ENCODE measurements at places on chromosomes 7 and 10. TPM values are rescaled to one million over a fixed set of nuclear protein-coding genes. Genes with fewer than 3 reads are reported as not detected.

GRCh38 chr7:21364801-21365271 lies 63.0 kb upstream of the SP4 start:
- no peak for DNase-seq

The TRIM50 gene
- not detected for total RNA-seq

DNA sequence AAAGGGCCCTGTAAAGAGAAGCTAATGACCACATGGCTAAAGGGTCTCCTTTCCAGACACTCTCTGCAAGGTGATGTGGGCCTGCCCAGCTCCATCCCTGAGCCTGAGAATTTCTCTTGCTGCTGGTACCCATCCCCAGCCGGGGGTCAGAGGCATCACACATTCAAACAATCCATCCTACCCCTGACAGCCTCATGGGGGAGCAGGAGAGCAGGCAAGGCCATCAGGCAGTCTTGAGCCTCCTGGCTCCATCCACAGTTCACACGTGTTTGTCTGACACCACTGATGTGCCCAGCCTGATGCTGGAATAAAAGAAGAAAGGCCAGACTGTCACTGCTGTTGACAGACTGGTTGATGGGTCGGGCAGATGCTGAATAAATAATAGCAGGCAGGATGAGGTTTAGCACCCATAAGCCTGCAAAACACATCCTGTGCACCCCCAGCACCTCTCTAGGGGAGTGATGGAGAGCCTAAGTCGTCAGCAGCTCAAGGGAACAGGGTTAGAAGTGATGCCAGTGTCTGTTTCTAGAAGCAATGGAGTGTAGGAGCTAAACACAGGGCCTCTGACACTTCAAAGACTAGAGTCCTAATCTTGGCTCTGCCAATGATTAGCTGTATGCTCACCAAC lies 43.5 kb downstream of the TLL2 start:
- peak; percentile 45 for DNase-seq

The GLI3 gene
- 141 TPM for total RNA-seq

The CPVL gene
- 32.9 TPM for total RNA-seq

The MYO3A gene
- 0.82 TPM for total RNA-seq

DNA sequence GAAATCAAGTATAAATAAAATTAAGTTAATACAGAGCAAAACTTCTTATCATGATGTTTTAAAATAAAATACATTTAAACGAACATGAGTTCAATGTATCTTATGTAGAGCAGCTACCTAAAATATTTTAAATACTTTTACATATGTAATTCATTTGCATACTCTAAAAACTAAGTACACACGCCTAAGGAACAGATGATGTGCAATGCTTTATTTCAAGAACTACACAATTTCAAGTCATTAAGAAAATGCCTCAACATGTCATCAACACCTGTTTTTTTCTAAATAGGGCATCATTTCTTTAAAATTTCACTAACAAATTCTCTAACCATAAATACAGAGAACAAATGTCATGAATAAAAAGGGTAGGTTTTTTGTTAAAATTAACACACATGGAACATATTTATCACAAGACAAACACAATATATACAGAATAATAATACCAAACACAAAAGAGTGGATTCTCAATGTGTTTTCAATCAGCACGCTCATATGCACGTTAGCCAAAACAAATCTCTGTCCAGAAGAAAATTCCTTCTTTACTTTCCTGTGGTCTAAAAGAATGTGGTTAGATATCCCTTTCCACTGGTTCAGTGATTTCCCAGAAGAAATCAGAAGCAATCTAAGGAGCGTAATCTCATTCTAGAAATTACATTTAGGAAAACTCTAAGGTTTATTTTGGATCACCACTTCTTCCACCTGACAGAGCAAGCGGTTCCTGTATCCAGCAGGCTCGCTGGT lies 73.0 kb upstream of the PFKP start:
- no peak for DNase-seq

DNA sequence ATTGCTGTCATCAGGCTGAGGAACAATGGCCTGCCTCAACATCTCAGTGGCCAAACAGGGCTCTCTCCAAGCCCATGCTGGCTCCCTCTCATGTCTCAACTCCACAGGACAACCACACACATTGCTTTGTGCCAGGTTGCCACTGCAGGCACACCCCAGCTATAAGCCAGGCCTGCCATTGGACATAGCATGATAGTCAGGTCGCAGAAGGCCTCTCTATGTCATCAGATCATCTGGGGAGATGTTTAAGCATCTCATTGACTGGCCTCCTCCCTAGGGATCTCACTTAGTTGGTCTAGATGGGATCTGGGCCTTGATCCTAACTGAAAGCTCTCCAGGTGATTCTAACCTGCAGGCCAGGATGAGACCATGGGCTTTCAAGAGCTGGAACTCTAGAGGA lies 257.2 kb downstream of the GRID1 start:
- no peak for DNase-seq

DNA sequence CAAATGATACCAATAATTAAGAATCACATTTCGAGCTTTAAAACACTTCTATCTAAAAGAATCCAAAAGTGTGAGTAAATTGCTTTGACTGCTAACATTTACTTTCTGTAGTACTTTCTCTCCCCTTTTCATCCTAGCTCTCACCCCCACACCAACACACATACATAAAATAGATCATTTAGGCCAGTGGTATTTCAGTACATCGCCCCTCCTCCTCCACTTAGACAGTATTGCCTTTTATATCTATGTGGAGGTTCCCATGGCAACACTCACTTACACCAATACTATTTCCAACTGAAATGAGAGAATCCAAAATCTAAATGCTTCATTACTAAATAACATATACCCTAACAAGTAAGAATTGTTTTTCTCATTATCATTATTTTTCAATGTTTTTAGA lies 58.9 kb downstream of the HIBADH start:
- no peak for DNase-seq

The OPN4 gene
- not detected for total RNA-seq

The GBX1 gene
- 2.4 TPM for total RNA-seq

GRCh38 chr10:21343087-21343486 lies 182.4 kb downstream of the SKIDA1 start:
- no peak for DNase-seq

The HPSE2 gene
- total RNA-seq, result not detected

The AGMO gene
- 0.51 TPM for total RNA-seq

- no peak for DNase-seq
Observed at GRCh38 chr7:151795168-151795811, 81.6 kb downstream of the PRKAG2 start.

DNA sequence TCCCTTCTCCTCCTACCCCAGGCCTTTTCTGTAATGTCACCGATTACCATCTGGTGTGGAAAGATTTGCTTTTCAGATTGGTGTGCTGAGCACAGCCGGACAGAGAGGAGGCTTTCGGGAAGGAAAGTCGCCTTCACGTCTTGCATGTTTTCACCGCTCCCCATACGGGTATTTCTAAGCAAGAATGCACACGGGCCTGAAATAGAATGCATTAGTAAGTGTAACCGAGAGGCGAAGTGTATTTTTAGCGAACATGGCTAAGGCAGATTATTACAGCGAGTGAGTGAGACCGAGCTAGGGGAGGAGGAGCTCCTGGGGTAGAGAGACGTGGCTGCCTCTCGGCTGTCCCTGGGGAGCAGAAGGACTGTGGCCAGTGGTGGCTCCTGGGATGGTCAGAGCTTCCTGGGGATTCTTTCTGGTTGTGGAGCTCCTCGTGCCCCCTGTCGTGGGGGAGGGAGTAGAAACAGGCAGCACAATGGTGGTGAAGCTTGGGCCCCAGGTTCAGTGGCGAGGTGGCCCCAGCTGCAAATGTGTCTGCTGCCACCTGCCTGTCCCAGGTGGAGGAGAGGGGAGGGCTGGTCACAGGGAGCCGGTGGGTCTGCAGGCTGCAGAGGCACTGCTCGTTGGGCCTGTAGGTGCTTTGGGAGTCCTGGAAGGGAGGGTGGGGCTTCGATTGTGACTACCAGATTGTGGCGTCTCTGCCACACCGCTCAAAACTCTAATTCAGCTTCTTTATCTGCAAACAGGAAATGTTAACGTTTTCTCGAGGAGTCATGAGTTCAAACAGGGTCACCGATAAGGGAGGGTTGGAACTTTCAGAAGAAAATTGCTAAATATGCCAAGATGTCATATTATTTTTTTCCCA lies 135.8 kb downstream of the CAMK1D start:
- DNase-seq, result no peak

DNA sequence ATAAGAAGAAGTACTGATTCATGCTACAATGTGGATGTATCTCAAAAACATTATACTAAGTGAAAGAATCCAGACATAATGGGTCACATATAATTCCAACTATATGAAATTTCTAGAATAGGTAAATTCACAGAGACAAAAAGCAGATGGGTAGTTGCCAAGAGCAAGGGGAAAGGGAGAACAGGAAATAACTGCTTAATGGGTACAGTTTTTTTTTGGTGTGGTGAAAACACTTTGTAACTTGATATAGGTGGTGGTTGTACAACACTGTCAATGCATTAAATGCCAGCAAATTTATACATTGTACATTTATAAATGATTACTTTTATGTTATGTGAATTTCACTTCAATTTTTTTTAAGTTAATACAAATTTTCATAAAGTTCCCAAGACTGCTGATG lies 19.4 kb upstream of the LRRN3 start:
- DNase-seq, result no peak

- no peak for DNase-seq
Observed at GRCh38 chr7:158536871-158537515, 50.6 kb downstream of the PTPRN2 start.

GRCh38 chr10:78696791-78697395 lies 371.9 kb upstream of the ZMIZ1 start:
- no peak for DNase-seq

Data from neural crest cell (in vitro differentiated cells).